Activated CD4-positive, alpha-beta memory T cell treated with anti-CD3 and anti-CD28 coated beads, Interleukin-2, amount 10 ng/mL, durations not matched to agents 7 days and 5 days (primary cell): ENCODE measurements at places on chromosomes 1 and 21.

DNA sequence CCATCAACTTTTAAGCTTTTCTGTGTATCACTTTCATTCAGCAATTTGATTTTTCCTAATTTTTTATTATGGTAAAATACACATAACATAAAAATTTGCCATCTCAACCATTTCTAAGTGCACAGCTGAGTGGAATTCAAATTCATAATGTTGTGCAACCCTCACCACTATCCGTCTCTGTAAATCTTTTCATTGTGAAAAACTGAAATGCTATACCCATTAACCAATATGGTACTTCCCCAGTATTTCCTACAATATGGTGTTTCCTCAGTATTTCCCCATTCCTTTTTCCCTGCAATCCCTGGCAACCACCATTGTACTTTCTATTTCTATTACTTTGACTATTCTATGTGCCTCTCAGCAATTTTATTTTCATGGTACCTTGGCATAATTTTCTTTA lies 6.8 kb downstream of the STPG1 start:
- no peak overlapping the region for H3K4me3 ChIP-seq
- H3K4me1 ChIP-seq = peaks cover 2% of the 10 kb centered on the region
- no peak overlapping the region for H3K27ac ChIP-seq
- DNase-seq = no peak
- peaks cover 4% of the 10 kb centered on the region for H3K36me3 ChIP-seq

DNA sequence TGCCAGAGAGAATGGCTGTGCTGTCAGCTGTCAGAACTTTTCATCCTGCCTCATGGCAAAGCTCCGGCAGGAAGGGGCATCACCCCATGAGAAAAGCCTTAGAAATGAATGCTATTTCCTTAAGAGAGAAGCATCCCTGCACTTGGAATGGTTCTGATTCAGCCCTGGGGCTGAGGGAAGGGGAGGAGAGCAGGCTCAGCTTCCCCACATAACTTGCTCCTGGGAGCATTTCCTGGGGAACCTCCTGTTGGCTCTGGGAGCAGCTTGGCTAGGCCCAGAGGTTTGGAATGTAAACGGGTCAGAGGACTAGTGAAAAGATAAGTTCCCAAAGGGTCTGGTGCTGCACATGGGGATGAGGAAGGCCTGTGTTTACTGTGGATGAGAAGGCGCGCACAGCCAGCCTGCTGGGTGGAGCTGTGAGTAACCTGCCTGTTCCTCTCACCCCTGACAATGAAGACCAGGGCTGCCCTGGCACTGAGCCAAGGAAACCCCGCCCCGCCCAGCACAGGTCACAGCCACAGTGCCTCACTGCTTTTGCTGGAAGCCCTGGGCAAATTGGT lies 5.0 kb downstream of the PRELP start:
- peak; percentile 58 for DNase-seq
- H3K4me1 ChIP-seq = peaks cover 20% of the 10 kb centered on the region
- H3K27ac ChIP-seq = no peak overlapping the region
- H3K4me3 ChIP-seq = no peak overlapping the region
- H3K36me3 ChIP-seq = no peaks in the 10 kb centered on the region

DNA sequence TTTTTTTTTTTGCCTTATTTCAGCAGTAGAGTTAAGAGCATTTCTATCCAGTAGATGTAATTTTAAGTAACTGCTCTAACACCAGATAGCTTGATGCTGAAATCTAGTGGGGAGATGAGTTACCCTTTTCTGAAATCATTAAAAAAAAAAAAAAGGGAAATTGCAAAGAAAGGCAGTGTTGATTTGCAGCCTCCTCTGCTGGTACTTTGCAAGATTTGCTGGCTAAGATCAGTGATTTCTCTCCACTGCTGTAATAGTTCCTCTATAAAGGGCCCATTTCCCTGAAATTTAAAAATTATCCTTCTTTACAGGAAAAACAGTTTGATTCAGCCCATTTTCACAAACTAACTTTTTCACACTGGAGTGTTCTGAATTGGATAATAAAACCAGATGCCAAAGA lies 120.6 kb downstream of the PTBP2 start:
- no peak overlapping the region for H3K27ac ChIP-seq
- no peak for DNase-seq
- no peak overlapping the region for H3K4me3 ChIP-seq
- H3K4me1 ChIP-seq = no peaks in the 10 kb centered on the region
- H3K36me3 ChIP-seq = no peaks in the 10 kb centered on the region

DNA sequence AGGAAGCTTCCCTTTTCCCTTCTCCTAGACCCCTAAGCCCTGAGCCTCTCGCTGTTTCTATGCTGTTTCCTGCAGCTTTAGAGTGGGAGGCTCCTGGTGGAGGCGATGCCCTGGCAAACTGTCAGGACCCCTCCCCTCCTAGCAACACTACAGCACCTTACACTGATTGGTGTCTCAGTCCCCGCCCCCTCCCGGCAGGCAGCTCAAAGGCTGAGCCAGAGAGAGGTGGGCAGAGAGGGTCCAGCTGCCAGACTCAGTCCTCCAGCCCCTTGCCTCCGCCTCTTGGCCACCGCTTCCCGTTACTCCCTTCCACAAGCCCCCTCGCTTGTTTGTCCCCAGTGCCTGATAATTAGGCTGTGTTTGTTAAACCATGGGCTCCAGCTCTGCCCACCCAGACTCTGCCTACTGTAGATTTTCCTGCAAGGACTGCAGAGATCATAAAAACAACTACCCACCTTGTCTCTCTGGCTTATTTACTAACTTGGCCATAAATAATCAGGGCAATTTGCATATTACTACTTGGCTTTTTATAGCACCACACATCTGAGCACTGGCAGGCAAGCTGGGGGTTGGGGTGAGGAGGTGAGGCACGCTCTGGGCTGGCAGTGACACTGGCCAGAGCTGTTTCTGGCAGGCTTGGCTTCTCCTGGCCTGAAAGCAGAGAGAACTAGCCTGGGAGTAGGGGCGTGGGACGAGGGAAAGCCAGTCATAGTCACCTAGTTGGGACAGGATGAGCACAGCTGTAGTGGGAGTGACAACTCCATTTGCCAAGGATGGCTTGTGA lies 107.5 kb downstream of the CSMD2 start:
- H3K36me3 ChIP-seq = no peaks in the 10 kb centered on the region
- DNase-seq = no peak
- H3K4me1 ChIP-seq = no peaks in the 10 kb centered on the region

DNA sequence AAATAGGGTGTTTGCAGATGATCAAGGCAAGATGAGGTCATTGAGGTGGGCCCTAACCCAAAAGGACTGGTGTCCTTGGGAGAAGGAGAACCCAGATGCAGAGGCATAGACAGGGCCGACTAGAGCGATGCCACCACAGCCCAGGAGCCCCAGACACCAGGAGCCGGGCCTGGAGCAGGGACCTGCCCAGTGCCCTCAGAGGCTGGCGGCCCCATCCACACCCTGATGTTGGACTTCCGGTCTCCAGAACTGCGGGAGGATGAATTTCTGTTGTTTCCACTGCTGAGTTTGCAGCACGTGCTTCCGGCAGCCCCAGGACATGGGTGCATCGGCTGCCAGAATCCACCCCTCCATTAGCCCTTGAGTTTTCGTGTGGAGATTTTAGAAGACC lies 7.2 kb upstream of the ACTRT2 start:
- H3K4me3 ChIP-seq = no peak overlapping the region
- H3K4me1 ChIP-seq = no peaks in the 10 kb centered on the region
- no peak for DNase-seq
- no peaks in the 10 kb centered on the region for H3K36me3 ChIP-seq
- H3K27ac ChIP-seq = no peak overlapping the region

GRCh38 chr21:14757533-14758327 lies 211.6 kb upstream of the SAMSN1 start:
- no peaks in the 10 kb centered on the region for H3K27me3 ChIP-seq
- H3K4me3 ChIP-seq = no peak overlapping the region
- no peak overlapping the region for H3K27ac ChIP-seq
- H3K36me3 ChIP-seq = peaks cover 4% of the 10 kb centered on the region
- no peak for DNase-seq

GRCh38 chr1:155698382-155699038 lies 9.6 kb downstream of the DAP3 start:
- no peak overlapping the region for H3K27ac ChIP-seq
- H3K4me3 ChIP-seq = no peak overlapping the region
- peaks cover 37% of the 10 kb centered on the region for H3K4me1 ChIP-seq
- DNase-seq = no peak
- H3K36me3 ChIP-seq = peaks cover 40% of the 10 kb centered on the region

GRCh38 chr1:246114369-246114768 lies 392.7 kb downstream of the SMYD3 start:
- peaks cover 9% of the 10 kb centered on the region for H3K4me1 ChIP-seq
- H3K4me3 ChIP-seq = no peak overlapping the region
- no peaks in the 10 kb centered on the region for H3K36me3 ChIP-seq
- no peak overlapping the region for H3K27ac ChIP-seq

DNA sequence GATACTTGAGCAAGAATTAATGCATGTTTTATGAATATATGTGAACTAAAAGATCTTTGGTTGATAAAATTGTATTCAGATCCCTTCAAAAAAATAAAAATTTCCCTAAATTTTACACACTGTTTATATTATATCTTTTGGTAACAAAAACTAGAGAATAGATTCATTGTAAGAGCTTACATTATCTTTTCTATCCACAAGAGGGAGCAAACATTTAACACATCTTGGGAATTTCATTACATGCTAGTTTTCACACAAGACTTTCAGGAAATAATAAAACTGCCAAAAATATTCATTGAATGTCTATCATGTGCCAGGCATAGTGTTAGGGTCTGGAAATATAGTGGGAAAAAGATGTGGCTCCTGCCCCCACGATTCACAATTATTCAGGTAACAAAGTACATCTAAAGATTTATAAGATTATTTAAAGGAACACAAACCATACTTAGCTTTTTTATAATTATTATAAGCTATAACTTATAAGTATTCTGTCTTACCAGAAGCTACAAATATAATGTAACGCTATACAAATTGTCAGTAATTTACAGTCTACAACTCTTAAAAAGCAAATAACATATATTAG lies 30.6 kb downstream of the FAF1 start:
- H3K4me1 ChIP-seq = peaks cover 16% of the 10 kb centered on the region
- DNase-seq = no peak
- no peaks in the 10 kb centered on the region for H3K27me3 ChIP-seq
- H3K4me3 ChIP-seq = no peak overlapping the region
- H3K36me3 ChIP-seq = peaks cover 3% of the 10 kb centered on the region

GRCh38 chr1:212561501-212561931 lies 47.0 kb upstream of the ATF3 start:
- no peak overlapping the region for H3K27ac ChIP-seq
- peaks cover 26% of the 10 kb centered on the region for H3K4me1 ChIP-seq
- peaks cover 21% of the 10 kb centered on the region for H3K27me3 ChIP-seq
- DNase-seq = no peak

DNA sequence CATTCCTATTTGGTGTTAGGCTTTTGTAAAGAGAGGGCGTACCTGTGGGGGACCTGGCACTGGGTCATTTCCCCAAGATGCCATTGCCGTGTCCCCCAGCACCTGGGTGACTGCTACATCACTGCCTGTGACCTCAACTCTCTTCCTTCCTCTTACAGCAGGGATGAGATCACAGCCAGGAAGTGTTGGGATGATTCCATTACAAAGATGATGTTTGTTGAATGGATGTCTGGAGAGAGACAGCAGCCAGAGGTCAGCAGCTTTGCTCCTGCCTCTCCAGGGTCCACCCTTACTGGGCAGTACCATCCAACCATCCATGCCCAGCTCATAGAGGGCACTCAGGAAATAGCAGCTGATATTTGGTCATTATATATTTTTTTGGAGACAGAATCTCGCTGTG lies 35.1 kb downstream of the TMEM51 start:
- H3K27me3 ChIP-seq = peaks cover 9% of the 10 kb centered on the region
- no peak overlapping the region for H3K27ac ChIP-seq
- DNase-seq = no peak
- no peak overlapping the region for H3K4me3 ChIP-seq
- H3K4me1 ChIP-seq = no peaks in the 10 kb centered on the region
- H3K36me3 ChIP-seq = no peaks in the 10 kb centered on the region

- no peak for DNase-seq
- H3K4me3 ChIP-seq = no peak overlapping the region
Observed at GRCh38 chr1:156693848-156694689, 11.3 kb downstream of the CRABP2 start.

- H3K27me3 ChIP-seq = peaks cover 7% of the 10 kb centered on the region
- H3K4me3 ChIP-seq = no peak overlapping the region
Observed at GRCh38 chr21:43193088-43193650, 24.4 kb downstream of the CRYAA start.

GRCh38 chr1:56413671-56414199 lies 165.6 kb downstream of the PLPP3 start:
- H3K4me3 ChIP-seq = no peak overlapping the region
- H3K4me1 ChIP-seq = no peaks in the 10 kb centered on the region
- no peak for DNase-seq
- H3K36me3 ChIP-seq = no peaks in the 10 kb centered on the region

- no peak overlapping the region for H3K27ac ChIP-seq
- H3K4me1 ChIP-seq = no peaks in the 10 kb centered on the region
- peaks cover 11% of the 10 kb centered on the region for H3K36me3 ChIP-seq
- DNase-seq = no peak
- no peaks in the 10 kb centered on the region for H3K27me3 ChIP-seq
- H3K4me3 ChIP-seq = no peak overlapping the region
Observed at GRCh38 chr1:233211595-233211994, 83.9 kb downstream of the PCNX2 start.

DNA sequence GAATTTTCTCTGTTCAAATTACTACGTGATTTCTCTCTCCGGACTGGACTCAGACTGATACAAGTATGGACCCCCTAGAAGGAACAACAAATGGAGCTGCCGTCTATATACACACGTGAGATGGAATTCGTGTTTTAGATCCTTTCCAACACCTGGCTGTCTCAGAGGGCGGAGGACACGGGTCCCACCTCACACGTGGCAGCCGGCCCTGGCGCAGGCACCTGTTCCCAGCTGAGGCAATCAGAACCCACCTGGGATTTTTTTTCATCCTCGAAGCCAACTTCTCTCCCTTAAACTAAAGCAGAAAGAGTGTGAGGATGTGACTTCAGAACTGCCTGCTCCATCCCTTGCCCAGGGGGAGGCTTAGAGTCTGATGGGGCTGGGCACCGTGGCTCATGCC lies 34.1 kb upstream of the SCCPDH start:
- DNase-seq = no peak
- no peak overlapping the region for H3K27ac ChIP-seq
- H3K4me1 ChIP-seq = peaks cover 1% of the 10 kb centered on the region
- H3K27me3 ChIP-seq = no peaks in the 10 kb centered on the region
- peaks cover 5% of the 10 kb centered on the region for H3K36me3 ChIP-seq

GRCh38 chr1:27106561-27107323 lies 48.2 kb downstream of the SLC9A1 start:
- no peak for DNase-seq
- H3K4me3 ChIP-seq = no peak overlapping the region
- no peak overlapping the region for H3K27ac ChIP-seq
